ENCODE measurements at places on chromosomes 7 and 10.

DNA sequence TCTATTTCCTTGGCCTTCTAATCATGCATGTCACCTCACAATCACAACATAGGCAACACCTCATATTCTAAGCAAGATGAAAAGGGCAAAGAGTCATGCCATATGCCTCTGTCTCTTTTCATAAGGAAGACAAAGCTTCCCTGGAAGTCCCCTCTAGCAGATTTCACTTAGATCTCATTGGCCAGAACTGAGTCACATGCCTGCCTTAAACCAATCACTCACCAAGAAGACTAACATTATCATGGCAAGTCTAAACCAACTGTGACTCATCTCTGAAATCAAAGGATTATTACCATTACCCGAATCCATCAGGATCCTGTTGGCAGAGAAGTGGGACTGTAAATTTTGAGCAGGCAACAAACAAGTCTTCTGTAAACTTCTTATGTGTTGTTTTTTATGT is 27.8 kb downstream of the CAV1 start:
- no peak for DNase-seq

DNA sequence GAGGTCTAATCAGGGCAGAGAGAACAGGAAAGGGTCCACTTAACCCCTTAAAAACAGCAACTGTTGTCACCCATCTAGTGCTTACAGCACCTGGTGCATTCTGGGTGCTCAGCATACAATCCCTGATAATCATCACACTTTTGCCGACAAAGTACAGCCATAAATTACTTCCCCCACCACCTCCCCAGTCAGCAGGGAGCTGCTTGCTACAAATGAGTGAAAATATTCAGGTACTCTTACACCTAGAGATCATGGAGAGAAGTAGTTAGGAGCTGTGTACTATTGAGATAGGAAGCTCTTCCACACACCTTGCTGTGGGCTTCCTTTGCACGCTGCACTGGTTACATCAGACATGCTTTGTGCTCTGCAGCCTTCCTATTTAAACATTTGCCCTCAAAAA is 723.5 kb upstream of the GALNT17 start:
- DNase-seq: no peak

DNA sequence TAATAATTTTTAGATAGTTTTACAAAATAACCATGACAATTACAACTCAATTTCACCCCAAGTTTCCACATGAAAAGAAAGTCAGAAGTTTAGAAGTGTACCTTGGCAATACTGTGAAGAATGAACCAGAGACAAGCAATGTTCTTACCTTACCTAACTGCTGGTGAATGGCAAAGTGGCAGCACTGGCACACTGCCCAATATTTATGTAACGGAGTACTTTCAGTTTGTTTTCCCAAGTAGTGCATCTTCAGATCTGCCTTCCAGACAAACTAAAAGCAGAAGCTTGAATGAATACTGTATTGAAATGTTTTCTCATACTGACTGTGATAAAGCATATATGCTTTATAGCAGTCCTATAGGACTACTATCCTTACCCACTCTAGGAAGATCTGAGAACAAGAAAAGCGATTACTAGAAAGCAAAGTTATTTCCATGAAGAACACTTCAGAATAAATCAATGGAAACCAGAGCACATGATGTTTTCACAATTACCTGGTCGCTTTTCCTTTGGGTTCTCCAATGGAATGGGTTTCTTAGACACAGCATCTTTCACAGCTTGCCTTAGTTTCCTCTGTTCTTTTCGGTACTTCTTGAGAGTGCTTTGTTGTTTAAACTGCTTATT is 1.5 kb downstream of the NOC3L start:
- DNase-seq: no peak

DNA sequence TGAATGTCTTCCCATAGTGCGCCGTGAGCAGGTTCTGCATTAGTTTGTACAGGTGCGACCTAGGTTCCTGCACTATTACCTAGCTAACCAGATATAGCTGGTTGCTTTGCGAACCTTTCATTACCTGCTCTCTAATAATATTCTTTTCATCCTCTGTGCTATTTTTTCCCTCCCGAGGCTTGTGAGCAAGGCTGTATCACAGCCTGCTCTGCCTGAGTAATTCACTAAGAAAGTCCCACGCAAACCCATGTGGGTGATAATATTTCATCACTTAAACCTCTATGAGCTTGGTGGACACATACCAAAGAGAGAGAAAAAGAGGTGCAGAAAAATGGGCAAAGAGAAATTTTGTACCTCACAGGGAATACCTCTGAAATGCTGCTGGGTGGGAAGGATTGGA is 8.4 kb downstream of the INHBA start:
- no peak for DNase-seq

DNA sequence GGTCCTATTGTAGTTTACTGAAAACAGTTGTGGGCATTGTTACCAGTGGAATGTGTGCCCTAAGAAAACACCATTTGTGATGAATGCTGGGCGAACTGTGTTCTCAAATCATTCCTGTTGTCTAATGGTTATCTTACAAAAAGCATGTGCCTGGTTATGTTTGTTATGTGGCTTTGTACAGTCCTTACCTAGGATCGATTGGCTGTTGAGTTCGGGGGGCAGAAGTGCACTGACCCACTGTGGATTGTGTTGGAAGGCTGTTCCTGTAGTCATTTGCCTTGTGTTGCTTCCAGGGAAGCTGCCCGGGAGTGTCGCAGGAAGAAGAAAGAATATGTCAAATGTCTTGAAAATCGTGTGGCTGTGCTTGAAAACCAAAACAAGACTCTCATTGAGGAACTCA is 84.3 kb downstream of the CREM start:
- no peak for DNase-seq

Data from osteocyte (in vitro differentiated cells).